Neural progenitor cell (in vitro differentiated cells): ENCODE measurements at places on chromosomes 4 and X. TPM values are rescaled to one million over a fixed set of nuclear protein-coding genes. Genes with fewer than 3 reads are reported as not detected.

- no peaks in the 10 kb centered on the region for H3K4me1 ChIP-seq
- no peak overlapping the region for H3K27ac ChIP-seq
- DNase-seq, result no peak
- H3K36me3 ChIP-seq, result no peaks in the 10 kb centered on the region
- H3K27me3 ChIP-seq, result no peaks in the 10 kb centered on the region
Observed at GRCh38 chrX:1239681-1240142, 27.3 kb upstream of the CRLF2 start.

Gene KIT
- 4.2 and 4.6 TPM in 2 replicates for total RNA-seq

Gene PCDH10
- total RNA-seq, result 0.15 and 0.46 TPM in 2 replicates

DNA sequence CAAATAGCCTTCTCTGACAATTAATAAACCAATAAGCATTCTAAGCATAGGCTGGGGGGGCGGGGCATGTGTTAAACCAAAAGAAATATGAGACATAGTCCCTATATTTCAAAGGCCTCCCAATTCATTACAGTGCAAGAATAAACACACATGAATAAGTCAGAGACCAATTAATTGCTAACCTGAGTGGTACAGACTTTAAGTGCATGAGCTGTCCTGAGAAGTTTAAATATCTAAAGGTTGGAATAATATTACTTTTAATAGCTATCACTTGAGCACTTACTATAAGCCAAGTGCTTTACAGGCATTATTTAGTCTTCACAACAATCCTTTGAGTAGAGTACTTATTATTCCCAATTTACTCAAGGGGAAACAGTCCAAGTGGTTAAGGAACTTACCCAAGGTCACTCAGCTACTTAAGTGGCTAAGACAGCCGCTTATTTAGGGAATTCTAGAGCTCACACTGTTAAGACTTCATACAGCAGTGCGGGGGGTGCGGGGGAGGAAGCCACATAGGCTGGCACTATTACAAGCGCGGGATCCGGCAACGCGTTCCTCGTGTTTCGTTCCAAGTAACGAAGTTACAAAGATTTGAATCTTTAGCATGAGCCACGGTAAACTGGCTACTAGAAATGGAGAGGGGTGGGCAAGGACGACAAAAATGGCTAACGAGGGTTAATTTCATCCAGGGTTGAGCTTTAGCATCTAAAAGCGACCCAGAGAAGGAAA lies 1.4 kb downstream of the THOC2 start:
- peak overlapping the region; percentile 81 for H3K4me3 ChIP-seq
- no peaks in the 10 kb centered on the region for H3K36me3 ChIP-seq
- no peak overlapping the region for H3K27ac ChIP-seq
- H3K4me1 ChIP-seq, result no peaks in the 10 kb centered on the region
- no peaks in the 10 kb centered on the region for H3K27me3 ChIP-seq

Gene MAGEA2B
- not detected in 2 replicates for total RNA-seq

- no peaks in the 10 kb centered on the region for H3K36me3 ChIP-seq
- H3K27ac ChIP-seq, result no peak overlapping the region
- no peak overlapping the region for H3K4me3 ChIP-seq
- H3K4me1 ChIP-seq, result no peaks in the 10 kb centered on the region
- peaks cover 5% of the 10 kb centered on the region for H3K27me3 ChIP-seq
Observed at GRCh38 chr4:14856062-14856933, 146.0 kb upstream of the CPEB2 start.

GRCh38 chrX:111470681-111471403 lies 40.6 kb upstream of the SERTM2 start:
- H3K4me1 ChIP-seq, result peaks cover 4% of the 10 kb centered on the region
- H3K27me3 ChIP-seq, result no peaks in the 10 kb centered on the region
- no peaks in the 10 kb centered on the region for H3K36me3 ChIP-seq

Gene ZRSR2
- 8.6 and 15.2 TPM in 2 replicates for total RNA-seq

DNA sequence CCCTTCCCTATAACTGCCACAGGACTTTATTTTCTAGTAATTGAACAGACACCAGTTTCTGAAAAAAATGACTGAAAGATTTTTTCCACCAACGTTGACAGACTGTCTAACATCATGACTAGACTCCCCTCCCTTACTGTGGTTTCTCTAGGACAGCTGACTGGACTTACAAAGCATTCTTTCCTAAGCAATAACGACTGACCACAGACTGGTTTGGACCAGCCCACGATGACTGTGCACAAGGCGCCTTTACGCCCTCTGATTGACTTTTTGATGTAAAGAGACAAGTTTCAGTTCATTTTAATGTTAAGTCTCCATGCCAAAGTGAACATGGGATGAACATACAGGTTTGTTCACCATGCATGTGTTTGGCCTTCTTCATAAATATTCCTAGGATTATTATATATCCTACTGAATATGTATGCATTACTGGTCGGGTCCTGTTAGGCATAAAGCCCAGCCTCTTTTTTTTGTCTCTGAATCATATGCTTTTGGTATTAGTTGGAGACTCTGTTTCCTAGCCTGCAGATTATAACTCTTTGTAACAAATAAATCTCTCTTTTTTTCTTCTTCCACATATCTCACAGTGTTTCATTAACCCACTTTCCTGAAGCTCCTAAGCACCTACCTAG lies 50.5 kb upstream of the UGT2B4 start:
- H3K27me3 ChIP-seq, result no peaks in the 10 kb centered on the region
- DNase-seq, result no peak
- no peaks in the 10 kb centered on the region for H3K4me1 ChIP-seq

DNA sequence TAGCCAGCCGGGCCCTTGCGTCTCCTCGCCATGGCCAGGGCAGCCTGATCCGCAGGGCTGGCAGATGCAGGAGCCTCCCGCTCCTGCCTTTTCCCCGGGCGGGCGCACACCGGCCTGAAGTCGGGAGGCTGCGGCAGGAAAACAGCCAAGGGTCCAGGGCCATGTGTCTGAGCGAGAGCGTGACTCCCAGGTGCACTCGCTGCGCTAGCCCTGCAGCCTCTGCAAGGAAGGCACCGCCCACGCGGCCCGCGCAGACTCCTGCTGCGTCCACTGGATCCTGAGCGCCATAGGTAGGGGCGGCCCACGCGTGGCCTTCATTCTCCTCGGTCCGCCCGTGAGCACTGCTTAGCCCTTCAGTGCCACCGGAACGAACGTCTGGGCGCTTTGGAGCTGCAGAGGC lies 379.9 kb downstream of the TRAM1L1 start:
- H3K4me1 ChIP-seq, result no peaks in the 10 kb centered on the region
- H3K27ac ChIP-seq, result no peak overlapping the region
- no peak for DNase-seq
- no peaks in the 10 kb centered on the region for H3K36me3 ChIP-seq
- H3K27me3 ChIP-seq, result no peaks in the 10 kb centered on the region
- no peak overlapping the region for H3K4me3 ChIP-seq

Gene CDKL2
- total RNA-seq, result 1.2 and 2.9 TPM in 2 replicates

Gene SGMS2
- total RNA-seq, result 0.87 and 1.1 TPM in 2 replicates

Gene CHST7
- 5.6 and 10.4 TPM in 2 replicates for total RNA-seq

- DNase-seq, result no peak
- H3K27ac ChIP-seq, result no peak overlapping the region
- H3K4me3 ChIP-seq, result no peak overlapping the region
- H3K27me3 ChIP-seq, result no peaks in the 10 kb centered on the region
Observed at GRCh38 chr4:48667148-48667547, 112.9 kb downstream of the FRYL start.

Gene C4orf36
- 5.7 and 8.6 TPM in 2 replicates for total RNA-seq

Gene ATP8A1
- total RNA-seq, result 27.6 and 46.1 TPM in 2 replicates

- no peaks in the 10 kb centered on the region for H3K36me3 ChIP-seq
- DNase-seq, result no peak
- no peak overlapping the region for H3K4me3 ChIP-seq
- no peaks in the 10 kb centered on the region for H3K27me3 ChIP-seq
- H3K27ac ChIP-seq, result no peak overlapping the region
Observed at GRCh38 chr4:75629239-75629638, 1.1 kb downstream of the CDKL2 start.

GRCh38 chrX:112832481-112833095 lies 8.0 kb downstream of the AMOT start:
- no peak overlapping the region for H3K27ac ChIP-seq
- DNase-seq, result no peak
- no peak overlapping the region for H3K4me3 ChIP-seq
- H3K36me3 ChIP-seq, result no peaks in the 10 kb centered on the region
- H3K27me3 ChIP-seq, result peaks cover 14% of the 10 kb centered on the region

DNA sequence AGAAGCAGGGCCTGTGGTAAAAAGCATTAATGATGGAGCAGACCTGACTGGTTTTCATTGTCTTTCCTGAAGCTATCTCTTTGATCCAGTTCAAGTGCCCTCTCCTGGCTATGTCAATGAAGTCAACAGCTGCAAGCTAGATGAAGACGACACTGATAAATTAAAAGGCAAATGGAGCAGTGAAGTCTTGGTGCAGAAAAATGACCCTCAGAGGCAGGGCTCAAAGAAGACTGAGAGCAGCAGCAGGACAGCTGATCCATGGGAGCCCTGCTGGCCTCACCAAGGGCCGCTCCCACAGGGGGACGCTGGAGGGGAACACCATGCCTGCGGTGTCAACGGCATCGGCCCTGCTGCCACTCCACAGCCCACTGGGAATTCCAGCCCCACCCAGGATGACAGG lies 96.2 kb downstream of the RELL1 start:
- H3K27me3 ChIP-seq, result no peaks in the 10 kb centered on the region
- no peak for DNase-seq
- H3K4me1 ChIP-seq, result peaks cover 10% of the 10 kb centered on the region

Gene GYPB
- not detected in 2 replicates for total RNA-seq

DNA sequence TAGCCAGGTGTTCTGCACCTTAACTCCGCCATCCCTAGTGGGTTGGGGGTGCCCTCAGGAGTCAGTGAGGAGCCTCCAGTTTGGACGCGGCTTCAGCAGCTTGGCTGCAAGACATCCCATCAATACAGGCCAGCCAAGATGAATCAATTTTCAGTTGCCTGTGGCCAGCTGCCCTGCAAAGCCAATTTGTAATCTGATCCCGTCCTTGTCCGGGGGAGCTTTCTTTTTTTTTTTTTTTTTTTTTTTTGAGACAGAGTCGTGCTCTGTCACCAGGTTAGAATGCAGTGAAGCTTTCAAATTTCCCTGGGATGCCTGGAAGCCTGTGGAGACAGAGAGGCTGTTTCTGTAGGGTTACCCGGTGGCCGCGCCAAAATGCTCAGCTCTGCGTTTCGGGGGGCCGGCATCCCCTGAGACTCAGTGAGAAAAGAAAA lies 192.5 kb downstream of the ASMT start:
- no peak overlapping the region for H3K27ac ChIP-seq
- peak overlapping the region; percentile 44 for H3K4me3 ChIP-seq
- H3K36me3 ChIP-seq, result no peaks in the 10 kb centered on the region
- DNase-seq, result peak; percentile 84
- H3K27me3 ChIP-seq, result no peaks in the 10 kb centered on the region
- H3K4me1 ChIP-seq, result peaks cover 7% of the 10 kb centered on the region

Gene ZNF157
- total RNA-seq, result 0.47 and 1.4 TPM in 2 replicates

DNA sequence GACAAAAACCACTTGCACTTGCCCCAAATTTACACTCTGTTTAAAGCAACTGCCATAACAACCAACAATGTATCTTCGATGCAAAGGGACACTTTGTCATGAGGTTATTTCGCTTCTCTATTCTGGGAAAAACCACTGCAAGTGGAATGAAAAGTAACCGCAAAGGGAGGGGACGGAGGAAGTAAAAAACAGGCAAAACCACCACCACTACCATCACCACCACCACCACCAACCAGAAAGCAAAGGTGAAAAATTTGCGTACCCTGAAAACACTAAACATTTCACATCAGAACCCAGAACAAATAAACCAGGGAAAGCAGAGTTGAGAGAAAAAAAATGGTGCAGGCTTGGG lies 1.2 kb upstream of the N4BP2 start:
- peak overlapping the region; percentile 93 for H3K27ac ChIP-seq
- peak overlapping the region; percentile 62 for H3K4me3 ChIP-seq
- no peak for DNase-seq
- H3K27me3 ChIP-seq, result no peaks in the 10 kb centered on the region
- no peaks in the 10 kb centered on the region for H3K36me3 ChIP-seq
- peaks cover 16% of the 10 kb centered on the region for H3K4me1 ChIP-seq

Gene BCOR
- 29.5 and 32.4 TPM in 2 replicates for total RNA-seq

GRCh38 chr4:142984871-142985585 lies 138.9 kb upstream of the INPP4B start:
- peak; percentile 38 for DNase-seq
- H3K4me1 ChIP-seq, result peaks cover 4% of the 10 kb centered on the region
- no peaks in the 10 kb centered on the region for H3K27me3 ChIP-seq
- no peaks in the 10 kb centered on the region for H3K36me3 ChIP-seq
- H3K27ac ChIP-seq, result no peak overlapping the region

DNA sequence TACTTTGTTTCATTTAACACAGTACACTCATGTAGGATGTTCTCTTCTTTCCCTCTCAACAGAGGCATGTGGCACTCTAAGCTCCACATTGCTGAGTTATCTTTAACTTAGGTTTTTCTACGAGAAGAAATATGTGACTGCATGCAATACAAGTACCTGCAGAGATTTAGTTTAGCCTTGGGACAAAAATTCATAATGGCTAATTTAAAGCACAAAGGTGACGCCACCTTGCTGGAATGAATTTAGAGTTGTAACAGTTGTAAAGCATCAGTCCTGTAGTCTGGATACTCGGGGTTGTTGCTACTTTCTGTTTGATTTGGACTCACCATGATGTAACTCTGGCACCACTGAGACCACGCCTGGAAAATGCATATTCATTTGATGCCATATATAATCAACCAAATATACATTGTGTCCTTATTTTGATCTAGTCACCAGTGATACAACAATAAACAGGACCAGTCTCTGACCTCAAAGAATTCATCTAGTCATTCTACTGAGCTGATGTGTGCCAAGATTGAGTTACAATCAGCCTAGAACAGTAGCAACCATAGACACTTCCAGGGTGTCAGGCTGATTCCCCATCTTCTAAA lies 451.0 kb upstream of the ZFP42 start:
- DNase-seq, result no peak
- H3K36me3 ChIP-seq, result no peaks in the 10 kb centered on the region
- no peak overlapping the region for H3K4me3 ChIP-seq

- H3K4me1 ChIP-seq, result no peaks in the 10 kb centered on the region
- no peak for DNase-seq
- no peaks in the 10 kb centered on the region for H3K36me3 ChIP-seq
- no peak overlapping the region for H3K4me3 ChIP-seq
- no peaks in the 10 kb centered on the region for H3K27me3 ChIP-seq
Observed at GRCh38 chr4:156673483-156673882, 298.1 kb downstream of the PDGFC start.

- H3K27ac ChIP-seq, result no peak overlapping the region
- H3K27me3 ChIP-seq, result no peaks in the 10 kb centered on the region
- H3K36me3 ChIP-seq, result no peaks in the 10 kb centered on the region
- no peak for DNase-seq
- no peak overlapping the region for H3K4me3 ChIP-seq
Observed at GRCh38 chr4:78174891-78175290, 117.8 kb downstream of the FRAS1 start.

- H3K4me1 ChIP-seq, result peaks cover 7% of the 10 kb centered on the region
- H3K36me3 ChIP-seq, result no peaks in the 10 kb centered on the region
Observed at GRCh38 chr4:109729117-109729717, 653 bp downstream of the PLA2G12A start.

Gene NDP
- 2.3 and 2.5 TPM in 2 replicates for total RNA-seq

GRCh38 chr4:38150766-38151165 lies 190.6 kb downstream of the PTTG2 start:
- H3K27me3 ChIP-seq, result no peaks in the 10 kb centered on the region
- no peak for DNase-seq
- H3K27ac ChIP-seq, result no peak overlapping the region
- H3K36me3 ChIP-seq, result no peaks in the 10 kb centered on the region

GRCh38 chr4:4249866-4250265 lies 1.8 kb upstream of the TMEM128 start:
- peaks cover 10% of the 10 kb centered on the region for H3K4me1 ChIP-seq
- peaks cover 10% of the 10 kb centered on the region for H3K27me3 ChIP-seq
- H3K4me3 ChIP-seq, result no peak overlapping the region
- H3K27ac ChIP-seq, result no peak overlapping the region

GRCh38 chr4:185404031-185404430 lies 7.4 kb downstream of the ANKRD37 start:
- peaks cover 9% of the 10 kb centered on the region for H3K36me3 ChIP-seq
- no peaks in the 10 kb centered on the region for H3K27me3 ChIP-seq
- no peak overlapping the region for H3K4me3 ChIP-seq
- no peaks in the 10 kb centered on the region for H3K4me1 ChIP-seq
- H3K27ac ChIP-seq, result no peak overlapping the region
- DNase-seq, result no peak
